ENCODE measurements at places on chromosomes 1 and 21.

- DNase-seq: no peak
Measured at GRCh38 chr1:56578138-56578962, 1.0 kb downstream of the PLPP3 start.

GRCh38 chr1:248852481-248853405, 6.1 kb downstream of the ZNF692 start:
- DNase-seq: no peak

DNA sequence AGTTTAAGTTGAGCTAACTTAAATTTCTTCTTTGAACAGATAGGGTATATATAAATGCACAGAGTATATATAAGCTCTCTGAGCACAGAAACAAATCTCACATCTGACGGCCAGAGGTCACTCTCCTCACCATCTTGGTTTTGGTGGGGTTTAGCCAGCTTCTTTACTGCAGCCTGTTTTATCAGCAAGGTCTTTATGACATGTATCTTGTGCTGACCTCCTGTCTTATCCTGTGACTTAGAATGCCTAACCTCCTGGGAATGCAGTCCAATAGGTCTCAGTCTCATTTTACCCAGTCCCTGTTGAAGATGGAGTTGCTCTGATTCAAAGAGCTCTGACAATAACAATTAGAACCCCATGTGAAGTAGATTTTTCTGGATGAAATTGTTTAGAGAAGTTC, 1.6 kb upstream of the MOV10 start:
- DNase-seq: no peak

GRCh38 chr1:116087628-116088027, 23.6 kb upstream of the MAB21L3 start:
- DNase-seq: no peak

DNA sequence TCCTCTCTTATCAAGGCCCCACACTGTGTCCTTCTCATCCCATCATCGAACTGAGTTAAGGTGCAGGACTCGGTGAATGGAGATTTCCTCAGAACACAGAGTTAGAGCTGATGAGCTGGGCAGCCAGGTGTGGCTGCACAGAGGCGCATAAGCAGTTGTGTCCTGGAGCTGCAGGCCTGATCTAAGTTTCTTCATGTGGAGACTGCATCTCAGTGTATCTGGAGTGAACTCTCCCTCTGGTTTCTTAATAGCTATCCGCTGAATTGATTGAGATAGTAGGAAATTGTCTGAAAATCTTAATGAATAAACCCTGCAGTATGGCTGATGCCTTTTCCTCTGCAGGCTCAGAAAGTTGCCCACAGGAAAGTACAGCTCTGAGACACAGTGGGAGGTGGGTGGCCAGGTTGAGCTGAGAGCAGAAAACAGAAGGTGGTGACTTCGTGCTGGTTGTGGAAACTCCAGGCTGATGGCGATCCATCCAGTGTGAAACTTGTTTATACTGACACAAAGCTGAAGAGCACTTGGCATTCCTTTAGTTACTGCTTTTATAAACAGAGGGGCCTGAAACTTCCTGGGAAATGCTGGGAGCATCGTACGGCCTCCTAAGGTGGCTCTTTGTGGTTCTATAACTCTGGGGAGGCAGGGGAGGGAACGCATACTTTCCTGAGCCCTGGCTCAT, 67.4 kb upstream of the F3 start:
- no peak for DNase-seq

DNA sequence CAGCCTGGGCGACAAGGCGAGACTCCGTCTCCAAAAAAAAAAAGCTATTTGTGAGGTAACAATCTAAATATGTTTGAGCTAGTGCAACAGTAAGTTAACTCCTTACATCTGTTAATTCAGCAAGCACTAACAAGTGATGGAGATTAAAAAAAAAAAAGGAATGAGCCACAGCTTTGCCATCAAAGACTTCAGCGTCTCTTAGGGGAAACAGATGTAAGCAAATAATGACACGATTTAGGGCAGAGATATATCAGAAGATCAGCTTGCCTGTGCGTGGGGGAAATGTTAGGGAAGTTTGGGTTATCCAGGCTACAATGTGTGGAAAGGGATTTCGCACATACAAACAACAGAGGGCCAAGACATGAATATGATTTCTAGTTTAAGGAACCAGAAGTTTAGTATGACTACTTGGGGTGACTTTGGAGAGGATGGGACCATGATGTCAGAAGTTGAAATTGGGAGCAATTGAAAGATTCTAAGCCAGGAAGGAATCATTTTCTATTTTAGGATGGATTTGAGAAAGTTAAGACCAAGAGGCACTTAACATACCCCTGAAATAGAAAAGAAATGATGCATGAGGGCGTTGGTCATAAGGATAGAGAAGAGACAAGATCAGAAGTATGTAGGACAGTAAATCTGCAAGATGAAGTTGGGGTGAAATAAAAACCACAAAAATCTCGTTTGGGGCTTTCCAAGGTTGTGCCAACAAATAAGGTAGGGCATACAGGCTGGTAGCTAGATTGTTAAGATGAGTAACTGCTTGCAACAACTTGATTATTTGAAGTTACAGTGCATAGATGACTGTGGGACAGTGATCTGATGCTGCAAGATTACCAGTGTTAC, 2.4 kb upstream of the BRWD1 start:
- DNase-seq: no peak

- DNase-seq: no peak
Measured at GRCh38 chr1:113021430-113022085, 51.4 kb upstream of the LRIG2 start.

GRCh38 chr1:35406103-35406502, 137.6 kb downstream of the ZMYM4 start:
- DNase-seq: no peak

DNA sequence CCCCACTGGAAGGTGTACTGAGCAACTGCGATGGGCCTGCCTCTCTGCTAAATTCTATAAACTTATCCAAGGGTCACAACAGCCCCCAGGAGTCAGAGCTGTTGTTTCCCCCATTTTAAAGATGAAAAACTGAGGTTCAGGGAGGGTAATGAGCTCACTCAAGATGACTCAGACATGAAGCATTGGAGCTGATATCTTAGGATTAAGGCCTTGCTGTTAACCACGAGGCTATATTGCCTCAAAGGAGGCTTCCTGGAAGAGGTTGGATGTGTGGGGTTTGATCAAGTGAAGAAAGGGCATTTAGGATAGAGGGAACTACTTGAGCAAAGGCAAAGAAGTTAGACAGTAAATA, 6.7 kb downstream of the LDLRAP1 start:
- no peak for DNase-seq

GRCh38 chr1:978069-978834, 3.6 kb downstream of the PERM1 start:
- no peak for DNase-seq

DNA sequence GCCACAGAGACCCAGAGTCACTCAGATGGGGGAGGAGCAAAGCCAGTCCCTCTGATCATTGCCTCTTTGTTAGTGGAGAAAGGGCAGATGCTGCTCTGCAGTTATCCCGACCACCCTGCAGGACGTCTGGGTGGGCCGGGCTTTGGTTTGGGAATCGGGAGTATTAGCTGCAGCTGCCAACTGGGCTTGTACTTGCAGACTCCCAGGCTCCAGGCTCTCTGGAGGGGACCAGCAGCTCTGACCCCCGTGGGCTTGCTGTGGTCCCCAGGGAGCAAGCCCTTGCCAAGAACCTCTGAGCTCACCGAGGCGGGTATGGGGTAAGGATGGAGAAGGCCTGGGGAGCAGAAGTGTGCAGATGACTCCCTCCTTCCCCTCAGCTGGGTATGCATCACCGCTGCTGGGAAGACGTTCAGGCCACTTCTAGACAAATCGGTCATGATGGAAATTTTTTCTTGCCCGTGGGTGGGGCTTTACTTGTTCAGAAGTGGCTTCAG, 21.6 kb downstream of the MAPKAPK2 start:
- DNase-seq: no peak
